Stimulated activated CD4-positive, alpha-beta T cell treated with anti-CD3 and anti-CD28 coated beads, Interleukin-4, amount 100 ng/mL, for 1 hour (primary cell): ENCODE measurements at places on chromosomes 1 and 21.
A peak's percentile ranks its signal among the peaks of the same experiment; 100 is the strongest.

DNA sequence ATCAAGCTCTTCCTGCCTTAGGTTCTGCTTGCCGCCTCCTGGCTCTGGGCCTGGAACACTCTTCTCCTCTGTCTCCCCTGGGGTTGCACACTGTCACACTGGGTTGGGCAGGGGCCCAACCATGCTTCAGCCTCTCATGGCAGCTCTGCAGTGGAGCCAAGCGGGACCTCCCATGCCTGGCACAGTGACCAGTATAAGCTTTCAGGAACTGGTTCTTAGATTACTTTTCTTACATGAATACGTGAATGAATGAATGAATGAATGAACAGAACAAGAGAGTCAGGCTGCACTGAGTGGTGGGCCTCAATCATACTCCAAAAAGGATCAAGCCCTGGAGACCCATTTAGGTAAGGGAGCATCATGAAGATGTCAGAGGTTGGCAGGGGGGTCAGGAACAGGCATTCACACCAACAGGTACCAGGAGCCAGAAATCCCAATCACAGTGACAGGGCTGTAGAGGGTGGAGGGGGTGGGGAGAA is 30.8 kb upstream of the TMEM125 start:
- no peak for DNase-seq

- no peak for DNase-seq
Measured at GRCh38 chr1:76294482-76295194, 220.1 kb downstream of the ST6GALNAC3 start.

- no peak for DNase-seq
Measured at GRCh38 chr1:201877877-201878401, 10.8 kb upstream of the SHISA4 start.

DNA sequence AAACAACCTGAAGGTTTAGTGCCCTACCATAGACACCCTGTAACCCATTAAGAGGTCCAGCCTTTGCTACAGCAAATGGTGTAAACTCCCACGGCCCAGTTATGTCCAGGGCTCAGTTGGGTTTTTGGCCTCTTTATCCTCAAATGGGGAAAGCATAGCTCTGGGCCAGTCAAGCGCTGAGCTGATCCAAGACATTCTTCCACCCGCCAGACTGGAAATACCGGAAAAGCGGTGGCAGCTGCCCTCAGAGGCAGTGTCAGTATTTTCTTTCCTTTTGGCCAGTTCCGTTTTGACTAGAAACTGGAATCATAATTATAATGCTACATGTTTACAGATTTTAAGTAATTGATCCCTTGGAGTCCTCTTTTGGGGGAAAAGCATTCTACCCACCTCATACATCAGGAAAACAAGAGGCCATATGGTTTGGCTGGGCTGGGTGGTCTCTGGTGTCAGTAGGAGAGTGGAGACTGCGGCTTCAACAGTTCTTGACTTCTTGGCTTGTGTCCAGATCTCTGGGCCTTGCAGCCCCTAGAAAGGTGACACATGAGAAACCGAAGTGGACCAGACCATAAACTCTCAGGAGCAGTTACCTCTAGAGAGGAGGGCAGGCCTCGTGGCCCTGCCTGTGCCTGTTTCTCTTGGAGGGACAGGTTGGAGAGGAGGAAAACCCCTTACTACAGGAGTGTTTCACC is 30.2 kb upstream of the CLDN14 start:
- DNase-seq = no peak

- no peak for DNase-seq
Measured at GRCh38 chr1:53430261-53430660, 28.9 kb upstream of the DMRTB1 start.

DNA sequence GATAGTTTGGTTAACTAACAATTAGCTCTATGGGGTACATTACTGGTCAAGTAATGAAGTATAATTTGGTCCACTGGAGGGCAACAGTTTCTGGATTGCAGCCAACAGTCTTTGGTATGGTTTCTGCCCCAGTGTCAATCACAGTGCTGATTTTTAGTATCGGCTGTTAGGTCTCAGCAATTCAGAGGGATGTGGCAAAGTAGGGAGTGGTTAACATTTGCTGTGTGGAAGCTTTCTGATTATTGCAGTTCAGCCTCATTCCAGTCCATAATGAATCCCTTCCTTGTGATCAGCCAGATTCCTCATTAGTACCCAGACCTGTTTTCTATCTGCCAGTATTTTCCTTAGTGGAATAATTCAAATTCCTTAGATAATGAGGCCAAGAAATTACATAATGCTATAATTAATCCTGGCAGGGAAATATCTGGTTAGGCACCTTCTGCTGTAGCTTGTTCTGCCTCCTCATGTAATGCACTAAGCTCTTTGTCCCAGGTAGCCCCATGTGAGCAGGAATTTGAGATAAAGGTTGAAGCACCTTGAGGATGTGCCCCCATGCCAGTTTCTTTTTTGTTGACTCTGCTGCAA is 14.0 kb downstream of the F3 start:
- DNase-seq = no peak

DNA sequence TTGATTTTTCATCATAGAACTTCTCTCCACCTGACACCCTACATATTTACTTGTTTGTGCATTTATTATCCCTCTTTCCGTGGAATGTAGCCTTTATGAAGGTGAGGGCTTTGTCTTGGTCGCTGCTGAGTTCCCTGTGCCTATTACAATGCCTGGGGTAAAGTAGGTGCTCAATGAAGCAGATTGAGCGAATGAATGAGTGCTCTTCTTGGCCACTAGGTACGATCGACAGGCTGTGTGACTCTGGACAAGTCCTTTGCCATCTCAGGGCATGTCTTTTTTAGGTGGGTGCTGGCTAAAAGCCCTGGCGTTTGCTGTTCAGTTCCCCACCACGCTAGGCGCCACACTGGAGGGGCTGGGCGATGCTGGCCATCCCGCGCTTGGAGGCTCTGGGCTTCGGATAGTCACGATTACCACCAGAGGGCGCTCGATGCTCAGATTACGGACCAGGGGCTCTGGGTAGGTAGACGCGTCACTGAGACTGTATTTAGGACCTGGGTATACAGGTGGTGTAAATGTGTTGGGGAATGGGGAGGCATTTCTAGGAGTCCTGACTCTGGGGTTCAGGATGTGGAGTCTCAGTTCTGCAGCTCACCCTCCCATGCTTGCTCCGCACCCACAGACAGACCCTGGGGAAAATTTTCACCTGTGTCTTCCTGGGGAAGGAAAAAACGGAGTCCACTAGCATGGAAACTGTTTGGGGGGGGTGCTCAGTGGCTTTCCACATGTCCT is 71.0 kb upstream of the CSF3R start:
- DNase-seq = peak; percentile 70

DNA sequence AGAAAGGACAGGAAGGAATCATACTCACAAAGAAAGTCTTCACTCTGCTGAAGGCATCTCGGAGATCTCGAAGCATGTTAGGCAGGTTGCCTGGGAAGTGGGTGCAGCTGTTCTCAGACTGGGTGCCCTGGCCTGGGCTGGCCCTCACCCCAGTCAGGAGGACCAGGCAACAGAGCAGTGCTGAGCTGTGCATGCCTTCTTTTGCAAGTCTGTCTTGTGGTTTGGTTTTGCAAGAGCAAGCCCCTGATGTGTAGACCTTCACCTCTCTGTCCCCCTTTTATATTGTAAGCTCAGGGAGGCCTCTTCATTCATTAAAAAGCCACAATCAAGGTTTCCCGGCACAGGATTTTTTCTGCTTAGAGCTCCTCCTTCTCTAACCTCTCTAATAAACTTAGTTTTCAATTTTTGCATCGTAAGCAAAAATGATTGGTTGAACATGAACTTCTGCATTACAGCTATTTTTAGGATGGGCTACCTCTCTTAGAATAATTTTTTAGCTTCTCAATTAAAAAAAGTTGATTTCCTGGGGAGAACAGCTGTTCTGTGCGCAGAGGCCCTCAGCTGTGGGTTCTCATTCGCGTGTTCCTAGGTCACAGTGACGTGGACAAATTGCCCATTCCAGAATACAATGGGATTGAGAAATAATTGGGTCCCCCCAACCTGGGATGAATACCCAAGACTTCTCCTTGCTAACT is at the start of gene IL10:
TSS of gene IL10 (minus strand) at position 252 of the 695 bp plus-strand sequence. CDS start at position 193, 59 bp downstream.
- DNase-seq = no peak

- no peak for DNase-seq
Measured at GRCh38 chr1:234962340-234962989, 166.2 kb downstream of the TOMM20 start.
